ENCODE measurements at places on chromosomes 11 and 22. TPM values are rescaled to one million over a fixed set of nuclear protein-coding genes. Genes with fewer than 3 reads are reported as not detected.

IRAG1 gene
- 0.71 TPM for polyA plus RNA-seq

MMP12 gene
- polyA plus RNA-seq: 0.28 TPM

OR4X2 gene
- not detected for polyA plus RNA-seq

DMC1 gene
- 0.26 TPM for polyA plus RNA-seq

HSPB2 gene
- polyA plus RNA-seq: 0.08 TPM

CHRM1 gene
- polyA plus RNA-seq: not detected

SLC6A5 gene
- not detected for polyA plus RNA-seq

NAV2 gene
- polyA plus RNA-seq: 8.7 TPM

SCN3B gene
- polyA plus RNA-seq: 0.10 TPM

CYP2R1 gene
- polyA plus RNA-seq: 6.5 TPM

CCDC87 gene
- polyA plus RNA-seq: 0.09 TPM

GRCh38 chr11:72669527-72669926, 4.7 kb downstream of the PDE2A start:
- H3K4me3 ChIP-seq: no peak overlapping the region
- peaks cover 34% of the 10 kb centered on the region for H3K27me3 ChIP-seq
- H3K27ac ChIP-seq: no peak overlapping the region
- no peak for DNase-seq
- no peaks in the 10 kb centered on the region for H3K36me3 ChIP-seq

DNA sequence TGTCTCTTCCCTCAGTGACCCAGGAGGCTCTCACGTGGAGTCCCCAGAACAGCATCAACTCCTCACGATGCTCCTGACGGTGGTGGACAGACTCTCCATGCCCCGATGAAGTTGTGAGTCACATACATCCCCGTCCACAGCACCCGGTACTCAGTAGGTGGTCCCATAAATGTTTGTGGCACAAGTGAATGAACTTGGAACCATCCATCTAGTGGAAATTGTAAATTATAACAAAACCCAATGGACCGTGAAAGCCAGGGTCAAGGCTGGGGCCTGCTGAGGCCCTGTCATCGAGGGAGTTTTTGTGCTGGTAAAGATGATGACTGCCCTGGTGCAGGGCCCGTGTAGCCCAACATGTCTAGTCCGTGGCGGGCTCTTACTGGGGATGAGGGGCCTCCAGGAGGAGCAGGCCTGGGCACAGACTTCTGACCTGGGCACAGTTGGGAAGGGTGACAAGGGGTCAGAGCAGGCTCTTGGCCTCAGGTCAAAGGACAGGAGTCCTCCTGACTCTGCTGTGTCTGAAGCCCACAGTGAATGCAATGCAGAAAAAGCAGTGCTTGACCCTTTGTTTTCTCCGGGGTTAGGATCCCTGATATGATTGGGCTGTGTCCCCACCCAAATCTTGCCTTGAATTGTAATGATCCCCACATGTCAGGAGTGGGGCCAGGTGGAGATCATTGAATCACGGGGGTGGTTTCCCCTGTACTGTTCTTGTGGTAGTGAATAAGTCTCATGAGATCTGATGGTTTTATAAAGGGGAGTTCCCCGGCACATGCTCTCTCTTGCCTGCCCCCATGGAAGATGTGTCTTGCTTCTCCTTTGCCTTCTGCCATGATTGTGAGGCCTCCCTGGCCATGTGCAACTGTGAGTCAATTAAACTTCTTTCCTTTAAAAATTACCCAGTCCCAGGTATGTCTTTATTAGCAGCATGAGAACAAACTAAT, 20.0 kb upstream of the SMIM38 start:
- H3K27me3 ChIP-seq: no peaks in the 10 kb centered on the region
- H3K27ac ChIP-seq: no peak overlapping the region
- no peak overlapping the region for H3K4me3 ChIP-seq
- no peaks in the 10 kb centered on the region for H3K36me3 ChIP-seq

GRCh38 chr11:71165771-71166170, 86.6 kb downstream of the SHANK2 start:
- H3K4me3 ChIP-seq: no peak overlapping the region
- DNase-seq: no peak
- H3K27me3 ChIP-seq: no peaks in the 10 kb centered on the region
- H3K36me3 ChIP-seq: no peaks in the 10 kb centered on the region

DNA sequence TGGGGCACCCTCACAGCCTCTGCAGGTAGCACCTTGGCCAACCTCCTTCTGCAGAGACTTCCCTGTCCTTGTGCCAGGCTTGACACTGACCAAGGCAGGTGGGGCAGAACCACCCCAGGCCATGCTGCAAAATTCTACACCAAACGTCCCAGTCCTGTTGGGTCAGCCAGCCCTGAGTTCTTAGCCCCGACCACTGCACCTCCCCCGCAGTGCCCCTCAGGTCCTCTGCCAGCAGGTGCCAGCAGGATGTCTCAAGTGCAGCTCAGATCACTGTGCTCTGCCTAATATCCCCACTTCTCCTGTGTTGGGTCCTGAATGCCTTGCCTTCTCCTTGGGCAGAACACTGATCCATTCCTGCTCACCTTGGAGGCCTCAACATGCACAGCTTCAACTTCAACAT, 999.7 kb downstream of the TBC1D22A start:
- peaks cover 1% of the 10 kb centered on the region for H3K4me1 ChIP-seq
- no peak for DNase-seq
- no peaks in the 10 kb centered on the region for H3K36me3 ChIP-seq
- H3K27ac ChIP-seq: no peak overlapping the region
- H3K27me3 ChIP-seq: no peaks in the 10 kb centered on the region

- peaks cover 13% of the 10 kb centered on the region for H3K4me1 ChIP-seq
- no peaks in the 10 kb centered on the region for H3K27me3 ChIP-seq
- no peak overlapping the region for H3K4me3 ChIP-seq
- DNase-seq: no peak
- no peak overlapping the region for H3K27ac ChIP-seq
- H3K36me3 ChIP-seq: no peaks in the 10 kb centered on the region
Observed at GRCh38 chr11:119323532-119324033, 6.7 kb upstream of the MCAM start.

- no peaks in the 10 kb centered on the region for H3K36me3 ChIP-seq
- no peak for DNase-seq
- H3K27me3 ChIP-seq: peaks cover 45% of the 10 kb centered on the region
- H3K4me3 ChIP-seq: no peak overlapping the region
- H3K4me1 ChIP-seq: no peaks in the 10 kb centered on the region
- H3K27ac ChIP-seq: no peak overlapping the region
Observed at GRCh38 chr11:61505640-61506155, 2.9 kb upstream of the LRRC10B start.

DNA sequence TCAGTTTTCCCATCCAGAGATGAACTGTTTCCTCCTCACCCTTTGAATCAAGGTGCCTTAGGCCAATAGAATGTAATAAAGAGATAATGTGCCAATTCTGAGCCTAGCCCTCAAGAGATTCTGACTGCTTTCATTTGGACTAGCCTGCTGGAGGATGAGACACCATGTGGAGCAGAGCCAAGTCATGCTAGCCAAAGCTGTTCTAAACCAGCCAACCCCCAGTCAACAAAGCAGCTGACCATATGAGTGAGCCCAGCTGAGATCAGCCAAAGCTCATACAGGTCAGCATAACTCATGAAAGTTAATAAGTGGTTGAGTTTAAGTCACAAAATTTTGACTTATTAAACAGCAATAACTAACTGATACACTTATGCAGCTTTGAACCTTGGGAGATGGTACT, 66.7 kb upstream of the DBX1 start:
- H3K27me3 ChIP-seq: no peaks in the 10 kb centered on the region
- H3K4me1 ChIP-seq: no peaks in the 10 kb centered on the region
- H3K36me3 ChIP-seq: no peaks in the 10 kb centered on the region
- no peak overlapping the region for H3K27ac ChIP-seq

DNA sequence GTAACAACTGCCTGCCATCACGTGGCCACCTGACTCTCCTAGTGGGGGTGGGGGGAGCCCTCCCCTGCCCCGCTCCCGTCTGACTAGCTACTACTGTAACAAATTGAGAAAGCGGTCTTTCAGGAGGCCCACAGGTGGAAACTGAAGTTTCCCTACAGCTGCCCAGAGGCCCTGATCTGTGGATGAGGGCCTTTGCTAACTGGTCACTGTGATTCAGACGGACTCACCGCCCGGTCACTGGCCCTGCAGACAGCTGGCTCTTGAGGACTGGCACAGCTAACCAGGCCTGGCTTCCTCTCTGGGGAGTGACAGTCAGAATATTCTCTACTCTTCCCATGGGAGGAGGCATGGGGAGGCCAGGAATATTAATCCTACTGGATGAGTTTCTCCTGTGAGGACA, 116.8 kb downstream of the ARHGAP8 start:
- DNase-seq: no peak
- H3K27me3 ChIP-seq: no peaks in the 10 kb centered on the region
- peaks cover 10% of the 10 kb centered on the region for H3K4me1 ChIP-seq
- H3K4me3 ChIP-seq: no peak overlapping the region

GRCh38 chr11:35099278-35100012, 39.5 kb upstream of the CD44 start:
- H3K27me3 ChIP-seq: no peaks in the 10 kb centered on the region
- peaks cover 14% of the 10 kb centered on the region for H3K4me1 ChIP-seq
- no peak overlapping the region for H3K4me3 ChIP-seq
- no peak for DNase-seq

DNA sequence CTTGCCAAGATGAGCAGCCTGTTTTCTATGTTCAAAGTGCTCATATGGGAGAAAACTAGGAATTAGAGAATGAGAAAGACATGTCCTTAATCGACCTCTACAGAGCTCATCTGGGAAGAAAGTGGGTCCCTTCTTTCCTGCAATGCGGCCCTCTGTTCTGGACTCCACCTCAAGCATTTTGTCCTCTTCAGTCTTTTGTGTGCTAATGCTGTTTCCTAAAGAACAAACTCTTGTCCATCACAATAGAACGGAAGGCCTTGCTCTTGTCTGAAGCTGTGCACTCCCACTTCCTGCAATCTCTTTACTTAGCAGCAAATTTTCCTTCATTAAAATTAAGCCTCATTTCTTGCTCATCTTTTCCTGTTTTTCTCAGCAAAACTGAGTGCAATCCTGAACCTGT, 206.6 kb downstream of the OPCML start:
- H3K36me3 ChIP-seq: no peaks in the 10 kb centered on the region
- H3K4me3 ChIP-seq: no peak overlapping the region
- H3K27me3 ChIP-seq: no peaks in the 10 kb centered on the region
- no peaks in the 10 kb centered on the region for H3K4me1 ChIP-seq
- no peak overlapping the region for H3K27ac ChIP-seq

GRCh38 chr11:15757048-15757698, 599.2 kb downstream of the SOX6 start:
- no peak for DNase-seq
- H3K4me1 ChIP-seq: no peaks in the 10 kb centered on the region
- no peaks in the 10 kb centered on the region for H3K27me3 ChIP-seq
- no peaks in the 10 kb centered on the region for H3K36me3 ChIP-seq
- H3K27ac ChIP-seq: no peak overlapping the region

DNA sequence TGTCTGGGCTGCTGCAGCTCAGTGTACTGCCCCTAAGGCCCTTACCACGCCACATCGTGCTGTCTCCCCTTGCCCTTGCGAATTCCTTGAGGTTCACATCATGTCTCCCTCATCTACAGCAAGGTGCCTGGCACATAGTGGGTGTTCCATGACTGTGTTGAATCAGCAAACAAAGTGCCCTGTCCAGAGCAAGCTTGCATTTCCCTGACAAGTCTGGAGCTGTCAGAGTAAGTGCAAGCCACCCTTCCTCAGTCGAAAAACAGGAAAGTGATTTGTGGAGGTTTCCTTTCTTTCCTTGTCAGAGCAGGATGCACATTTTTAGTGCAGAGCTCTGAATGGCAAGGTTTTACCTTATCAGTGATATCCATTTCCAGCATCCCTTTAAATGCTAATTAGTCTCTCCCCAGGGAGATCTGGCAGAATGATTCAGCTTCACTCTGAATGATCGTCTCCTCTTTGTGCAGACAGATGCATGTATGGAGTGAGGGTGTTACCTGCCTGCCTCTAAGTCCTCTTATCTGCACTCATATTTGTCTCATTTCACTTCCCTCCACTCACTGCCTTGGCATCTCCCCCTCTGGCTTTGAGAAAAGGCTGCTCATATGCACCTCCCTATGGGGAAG, 331.2 kb downstream of the TMEM135 start:
- no peaks in the 10 kb centered on the region for H3K36me3 ChIP-seq
- peaks cover 26% of the 10 kb centered on the region for H3K4me1 ChIP-seq
- no peak for DNase-seq
- H3K4me3 ChIP-seq: peak overlapping the region; percentile 14
- no peak overlapping the region for H3K27ac ChIP-seq

DNA sequence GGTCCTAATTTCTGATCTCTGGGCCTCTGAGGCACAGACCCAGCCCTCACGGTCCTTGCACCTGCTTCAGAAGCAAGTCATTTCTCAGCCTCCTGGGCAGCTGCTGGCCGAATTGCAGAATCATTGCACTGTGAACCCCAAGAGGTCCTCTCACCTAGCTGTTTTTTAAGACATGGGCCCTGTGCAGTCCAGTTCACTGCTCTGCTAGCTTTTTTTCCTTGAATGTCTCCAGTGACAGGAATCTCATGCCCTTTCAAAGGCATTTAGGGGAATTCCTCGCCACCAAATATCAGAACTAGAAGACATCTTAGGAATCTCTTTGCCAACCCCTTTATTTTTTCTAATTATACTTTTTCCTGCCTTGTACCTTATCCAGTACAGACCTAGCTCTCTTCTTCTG, 35.6 kb upstream of the TP53I11 start:
- no peak for DNase-seq
- H3K27me3 ChIP-seq: no peaks in the 10 kb centered on the region
- H3K4me3 ChIP-seq: no peak overlapping the region
- H3K27ac ChIP-seq: no peak overlapping the region

- H3K4me3 ChIP-seq: no peak overlapping the region
- H3K36me3 ChIP-seq: no peaks in the 10 kb centered on the region
- peak; percentile 9 for DNase-seq
- H3K27ac ChIP-seq: no peak overlapping the region
- H3K27me3 ChIP-seq: no peaks in the 10 kb centered on the region
Observed at GRCh38 chr11:93905384-93905783, 55.0 kb upstream of the VSTM5 start.

- peaks cover 26% of the 10 kb centered on the region for H3K27me3 ChIP-seq
- peak overlapping the region; percentile 69 for H3K4me3 ChIP-seq
Observed at GRCh38 chr11:70079691-70080090, 1.6 kb downstream of the ANO1 start.

GRCh38 chr11:47488111-47488510, 39.2 kb upstream of the RAPSN start:
- no peak overlapping the region for H3K4me3 ChIP-seq
- no peak overlapping the region for H3K27ac ChIP-seq
- H3K36me3 ChIP-seq: peaks cover 20% of the 10 kb centered on the region
- H3K27me3 ChIP-seq: no peaks in the 10 kb centered on the region
- no peak for DNase-seq

DNA sequence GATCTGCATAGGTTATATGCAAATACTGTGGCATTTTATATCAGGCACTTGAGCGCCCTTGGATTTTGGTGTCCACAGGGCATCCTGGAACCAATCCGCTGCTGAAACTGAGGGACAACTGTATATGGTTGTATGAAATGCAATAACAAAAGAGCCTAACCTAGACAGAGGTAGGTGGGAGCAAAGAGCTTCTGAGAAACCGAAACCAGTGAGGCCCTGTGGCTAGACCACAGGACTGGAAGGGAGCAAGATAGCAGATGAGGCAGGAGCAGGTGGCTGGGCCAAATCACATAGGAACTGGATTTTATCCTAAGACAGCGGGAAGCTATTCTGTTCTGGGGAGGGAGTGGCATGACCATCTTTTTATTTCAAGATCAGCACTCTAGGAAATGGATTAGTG, 30.1 kb downstream of the RCN1 start:
- peaks cover 7% of the 10 kb centered on the region for H3K4me1 ChIP-seq
- H3K27ac ChIP-seq: no peak overlapping the region

All from keratinocyte (primary cell).